ENCODE measurements at places on chromosomes 5 and 9. TPM values are rescaled to one million over a fixed set of nuclear protein-coding genes. Genes with fewer than 3 reads are reported as not detected.

Gene IL9
- total RNA-seq: not detected

Gene ZNF608
- 7.6 TPM for total RNA-seq

Gene MRPS2
- total RNA-seq: 13.1 TPM

Gene IL3
- total RNA-seq: not detected

Gene IGFBPL1
- not detected for total RNA-seq

Gene OR13C3
- total RNA-seq: 0.17 TPM

Gene GARIN3
- total RNA-seq: not detected

Gene SCGB3A2
- not detected for total RNA-seq

Gene SHC3
- total RNA-seq: 0.08 TPM

Gene TRAF1
- total RNA-seq: 0.42 TPM

Gene RNF208
- total RNA-seq: 0.59 TPM

Gene FTMT
- not detected for total RNA-seq

Gene PCDHGA10
- total RNA-seq: 3.9 TPM

Gene HTR4
- 1.8 TPM for total RNA-seq

Gene IARS1
- total RNA-seq: 67.9 TPM

Gene HEMGN
- total RNA-seq: 218 TPM

Gene FST
- 29.2 TPM for total RNA-seq

Gene SLC6A19
- 1.5 TPM for total RNA-seq

Gene INSL6
- not detected for total RNA-seq

Gene LRRC70
- total RNA-seq: 2.8 TPM

Gene GCNT4
- total RNA-seq: 1.3 TPM

Gene ERCC8
- 14.5 TPM for total RNA-seq

Gene BAAT
- 31.9 TPM for total RNA-seq

Gene NUTM2G
- total RNA-seq: not detected

Gene IFNA2
- total RNA-seq: not detected

Gene P4HA2
- total RNA-seq: 7.9 TPM

Gene ZSWIM6
- 5.2 TPM for total RNA-seq

Gene NUTM2F
- under 0.01 TPM for total RNA-seq

Gene OR1N2
- total RNA-seq: not detected

Gene CARTPT
- not detected for total RNA-seq

Gene THOC3
- 24.1 TPM for total RNA-seq

Gene LNPEP
- 19.7 TPM for total RNA-seq

Gene CMYA5
- total RNA-seq: 2.9 TPM

Measured in liver (tissue), 10 donors.